Osteoblast (primary cell): ENCODE measurements at places on chromosomes 5 and 9. TPM values are rescaled to one million over a fixed set of nuclear protein-coding genes. Genes with fewer than 3 reads are reported as not detected.

ARHGEF37 gene
- 0.72 and 0.88 TPM in 2 replicates for total RNA-seq

HRH2 gene
- total RNA-seq = 0.36 and 0.59 TPM in 2 replicates

SLC38A9 gene
- total RNA-seq = 42.3 and 50.1 TPM in 2 replicates

FBXO4 gene
- total RNA-seq = 14.5 and 16.2 TPM in 2 replicates

IFNK gene
- total RNA-seq = not detected in 2 replicates

SLC45A2 gene
- 0.36 and 0.59 TPM in 2 replicates for total RNA-seq

FOXD4L6 gene
- total RNA-seq = under 0.01 TPM in 1 of 2 replicates, not detected in the other

C9orf153 gene
- under 0.01 and 0.59 TPM in 2 replicates for total RNA-seq

ARHGAP26 gene
- total RNA-seq = 6.2 and 7.6 TPM in 2 replicates

MORN5 gene
- total RNA-seq = 0.36 TPM in 1 of 2 replicates, not detected in the other

SH3TC2 gene
- total RNA-seq = 0.59 and 0.72 TPM in 2 replicates

DRD1 gene
- under 0.01 TPM in 1 of 2 replicates, not detected in the other for total RNA-seq

CYLC2 gene
- total RNA-seq = not detected in 2 replicates

CEL gene
- under 0.01 TPM in 1 of 2 replicates, not detected in the other for total RNA-seq

ANAPC2 gene
- total RNA-seq = 26.2 and 32.9 TPM in 2 replicates

DNA sequence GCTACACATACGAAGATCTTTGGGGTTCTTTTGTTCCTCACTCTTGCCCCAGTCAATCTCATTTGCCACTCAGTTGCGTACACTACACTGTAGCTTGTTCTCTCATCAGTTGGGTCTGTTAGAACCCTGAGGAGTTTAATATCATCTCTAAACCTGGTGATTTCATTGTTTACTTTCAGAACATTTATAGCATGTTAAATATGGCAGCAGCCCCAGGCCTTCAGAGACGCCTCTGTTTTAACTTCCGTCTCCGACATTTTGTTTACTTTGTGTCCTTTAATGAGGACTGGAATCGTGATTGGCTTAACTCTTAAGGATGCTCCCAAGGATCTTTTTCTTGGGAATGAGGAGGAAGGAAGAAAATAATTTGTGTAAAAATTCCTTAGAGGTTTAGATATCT, 510.1 kb downstream of the NR2F1-AS1 start:
- DNase-seq = no peak

DNA sequence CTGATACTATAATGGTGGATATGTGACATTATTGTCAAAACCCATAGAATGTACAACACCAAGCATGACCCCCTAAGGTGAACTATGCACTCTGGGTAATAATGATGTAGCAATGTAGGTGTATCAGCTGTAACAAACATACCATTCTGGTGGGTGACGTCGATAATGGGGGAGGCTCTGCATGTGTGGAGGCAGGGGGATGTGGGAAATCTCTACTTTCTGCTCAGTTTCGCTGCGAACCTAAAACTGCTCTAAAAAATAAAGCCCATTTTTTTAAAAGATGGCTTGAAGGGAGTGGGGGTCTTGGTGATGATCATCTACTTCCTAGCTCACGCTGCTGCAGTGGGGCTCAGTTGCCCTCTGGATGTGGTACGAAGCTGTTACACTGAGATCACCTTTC, 51.1 kb downstream of the RASGEF1C start:
- DNase-seq = peak; percentile 60

- DNase-seq = peak; percentile 74
Observed at GRCh38 chr9:93064392-93065134, 6.1 kb downstream of the SUSD3 start.

GRCh38 chr9:35771075-35771433, 17.0 kb upstream of the MSMP start:
- no peak for DNase-seq

- peak; percentile 72 for DNase-seq
Observed at GRCh38 chr9:89390068-89390555, 71.8 kb downstream of the SECISBP2 start.

DNA sequence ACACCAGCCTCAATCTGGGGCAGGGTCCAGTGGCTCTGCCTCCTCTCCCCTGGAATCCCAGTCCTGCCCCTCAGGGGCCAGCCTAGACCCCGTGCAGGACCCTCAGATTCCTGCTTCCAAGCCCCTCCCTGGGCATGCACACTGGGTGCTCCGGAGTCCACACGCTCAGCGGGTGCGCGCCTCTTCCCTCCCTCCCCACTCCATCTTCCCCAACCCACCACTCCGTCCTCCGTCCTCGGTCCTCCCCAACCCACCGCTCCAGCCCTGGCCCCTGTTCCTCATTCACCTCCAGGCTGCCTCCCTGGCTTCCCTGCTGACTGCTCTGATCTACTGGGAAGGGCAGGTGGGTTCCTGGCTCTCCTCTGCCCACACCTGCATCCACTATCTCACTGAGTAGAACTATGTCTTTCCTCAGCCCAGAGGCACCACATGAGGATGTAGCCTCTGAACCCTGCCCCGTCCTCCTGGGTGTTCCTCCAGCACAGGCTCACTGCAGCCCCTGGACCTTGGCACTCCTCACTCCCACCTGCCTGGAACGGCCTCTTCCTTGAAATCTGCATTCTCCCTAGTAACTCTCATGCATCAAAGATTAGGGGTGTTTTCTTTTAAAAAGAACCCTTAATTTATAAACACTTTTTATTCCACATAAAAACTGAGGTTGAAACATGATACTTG, 92.8 kb downstream of the CAMSAP1 start:
- peak; percentile 68 for DNase-seq

DNA sequence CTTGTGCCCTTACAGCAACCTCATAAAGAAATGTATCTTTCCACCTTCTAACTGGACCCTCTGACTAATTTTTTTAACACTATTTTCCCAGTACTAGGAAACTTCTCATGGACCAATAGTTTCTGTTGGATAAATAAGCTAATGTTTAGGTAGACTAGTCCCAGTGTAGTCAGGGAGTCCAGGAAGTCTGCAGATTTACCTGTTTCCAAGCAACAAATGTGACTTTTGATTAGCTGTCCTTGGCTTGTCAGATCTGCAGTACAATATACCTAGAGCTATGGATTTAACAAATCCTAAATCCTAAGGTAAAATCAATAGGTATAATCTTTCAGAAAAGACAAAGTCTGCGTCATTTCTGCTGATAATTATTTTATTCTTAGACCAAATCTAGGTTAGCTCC, 55.7 kb downstream of the FAM174A start:
- no peak for DNase-seq

DNA sequence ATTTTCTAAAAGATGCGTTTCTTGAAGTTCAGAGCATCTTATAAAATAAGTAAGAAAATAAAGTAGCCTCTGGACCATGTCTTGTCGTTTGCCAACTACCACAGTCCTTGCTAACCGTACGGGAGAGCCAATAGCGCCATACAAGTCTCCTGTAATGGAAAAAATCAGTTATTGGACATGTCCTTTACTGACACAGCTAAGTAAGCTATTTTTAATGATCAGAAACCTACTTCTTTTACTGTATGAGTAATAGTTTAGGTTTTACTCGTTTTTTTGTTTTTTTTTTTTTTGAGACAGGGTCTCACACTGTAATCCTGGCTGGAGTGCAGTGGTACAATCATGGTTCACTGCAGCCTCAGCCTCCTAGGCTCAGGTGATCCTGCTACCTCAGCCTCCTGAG, 37.7 kb upstream of the RAPGEF6 start:
- no peak for DNase-seq

- DNase-seq = no peak
Observed at GRCh38 chr5:108315829-108316228, 66.1 kb downstream of the FBXL17 start.

GRCh38 chr9:88418025-88418424, 29.8 kb downstream of the SPIN1 start:
- DNase-seq = no peak

DNA sequence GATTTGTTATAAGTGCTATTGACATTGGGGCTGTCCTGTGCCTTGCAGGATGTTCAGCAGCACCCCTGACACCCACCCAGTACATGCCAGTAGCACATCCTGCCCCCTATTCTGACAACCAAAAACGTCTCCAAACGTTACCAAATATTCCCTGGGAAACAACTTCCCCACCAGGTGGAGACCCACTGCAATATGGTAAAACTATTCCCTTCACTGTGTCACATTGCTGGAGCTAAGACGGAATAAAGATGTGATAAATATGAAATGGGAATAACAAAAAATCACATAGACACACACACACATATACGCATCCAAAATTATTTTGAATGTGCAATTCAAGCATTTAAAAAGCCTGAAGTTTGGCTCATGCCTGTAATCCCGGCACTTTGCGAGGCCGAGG, 874.3 kb upstream of the DMAC1 start:
- no peak for DNase-seq

DNA sequence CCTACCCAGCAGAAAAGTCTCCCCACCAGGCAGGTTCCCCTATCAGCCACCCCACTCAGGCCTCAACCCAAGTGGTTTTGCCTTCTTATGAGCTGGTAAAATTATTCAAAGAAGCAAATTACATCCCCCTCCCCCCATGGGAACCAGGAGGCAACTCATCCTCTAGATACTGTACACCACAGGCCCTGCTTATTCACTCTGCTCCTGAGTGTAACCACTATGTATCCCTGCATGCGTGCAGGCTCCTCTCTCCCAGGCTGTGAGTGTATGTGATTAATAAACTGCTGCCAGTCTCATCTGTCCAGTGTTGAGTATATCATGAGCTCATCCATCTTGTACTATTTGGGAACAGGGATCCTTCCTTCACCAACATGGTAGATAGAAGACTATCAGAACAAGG, 8.6 kb downstream of the KCTD16 start:
- DNase-seq = no peak

- DNase-seq = no peak
Observed at GRCh38 chr5:134975078-134975715, 7.5 kb downstream of the CATSPER3 start.

- DNase-seq = no peak
Observed at GRCh38 chr5:40649463-40650030, 30.2 kb upstream of the PTGER4 start.

DNA sequence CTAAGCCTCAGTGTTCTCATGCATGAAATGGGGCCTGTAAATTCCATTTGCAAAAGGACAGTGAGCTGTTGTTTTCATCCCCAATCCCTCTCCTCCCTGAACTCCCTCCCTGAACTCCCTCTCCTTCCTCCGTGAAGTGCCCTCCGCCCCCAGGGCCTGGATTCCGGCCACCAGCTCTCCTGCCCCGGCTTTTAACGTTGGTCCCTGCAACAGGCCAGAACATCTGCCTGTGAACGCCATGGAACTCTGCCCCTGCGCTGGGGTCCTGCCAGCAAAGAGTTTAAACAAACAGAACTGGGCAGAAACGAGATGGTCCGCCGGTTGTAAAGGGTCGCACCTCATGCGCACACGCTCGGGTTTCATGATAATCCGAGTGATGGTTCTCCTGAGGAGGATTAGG, 62.4 kb downstream of the SMIM23 start:
- DNase-seq = peak; percentile 26

DNA sequence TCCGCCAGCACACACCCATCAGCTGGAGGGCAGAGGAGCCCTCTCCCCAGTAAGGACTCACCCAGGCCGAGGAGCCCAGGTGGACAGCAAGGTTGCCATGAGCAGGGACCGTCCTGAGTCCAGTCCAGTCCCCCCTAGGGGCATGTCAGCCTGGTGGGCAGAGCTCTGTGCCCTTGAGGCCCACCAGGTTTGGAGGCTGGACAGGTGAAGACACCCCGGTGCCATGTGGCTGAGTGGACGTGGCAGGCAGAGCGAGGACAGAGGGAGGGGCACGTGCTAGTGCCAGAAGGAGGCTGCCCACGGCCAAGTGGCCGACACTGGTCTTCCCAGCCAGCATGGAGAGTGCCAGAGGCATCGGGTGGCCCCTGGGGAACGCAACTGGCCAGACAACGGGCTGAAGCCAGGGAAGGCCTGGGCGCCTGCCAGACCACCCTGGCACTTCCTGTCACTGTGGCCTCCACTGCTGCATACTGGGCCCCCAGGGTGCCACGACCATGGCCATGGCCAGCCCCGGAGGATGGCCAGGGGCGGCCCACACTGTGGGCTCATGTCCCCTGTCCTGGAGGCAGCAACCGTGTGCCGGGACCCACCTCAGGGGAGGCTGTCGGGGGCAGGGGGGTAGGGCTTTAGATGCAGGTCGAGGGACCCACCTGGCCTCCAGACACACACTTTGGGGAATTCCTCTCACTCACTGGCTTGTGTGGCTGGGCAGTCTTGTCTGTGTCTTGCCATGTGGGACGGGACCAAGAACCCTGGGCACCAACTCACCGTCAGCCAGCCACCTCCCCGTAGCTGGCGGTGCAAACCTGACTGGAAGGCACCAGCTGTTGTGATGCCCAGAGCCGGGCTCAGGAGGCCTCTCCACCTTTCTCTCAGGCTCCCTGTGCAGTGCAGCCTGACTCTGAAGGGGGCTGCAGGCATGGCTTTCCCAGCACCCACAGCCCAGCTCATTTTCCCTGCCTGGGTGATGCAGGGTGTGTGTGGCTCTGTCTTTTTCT, 42.3 kb upstream of the LPCAT1 start:
- DNase-seq = peak; percentile 64

GRCh38 chr9:108655818-108656217, 200.0 kb downstream of the ACTL7B start:
- no peak for DNase-seq

GRCh38 chr9:93187047-93187446, 3.1 kb downstream of the WNK2 start:
- DNase-seq = peak; percentile 84

GRCh38 chr5:67215519-67216471, 19.2 kb upstream of the CD180 start:
- DNase-seq = peak; percentile 75

- DNase-seq = no peak
Observed at GRCh38 chr5:157479612-157480510, 19.8 kb downstream of the NIPAL4 start.

- DNase-seq = peak; percentile 77
Observed at GRCh38 chr5:178241688-178242231, 9.2 kb upstream of the PHYKPL start.

DNA sequence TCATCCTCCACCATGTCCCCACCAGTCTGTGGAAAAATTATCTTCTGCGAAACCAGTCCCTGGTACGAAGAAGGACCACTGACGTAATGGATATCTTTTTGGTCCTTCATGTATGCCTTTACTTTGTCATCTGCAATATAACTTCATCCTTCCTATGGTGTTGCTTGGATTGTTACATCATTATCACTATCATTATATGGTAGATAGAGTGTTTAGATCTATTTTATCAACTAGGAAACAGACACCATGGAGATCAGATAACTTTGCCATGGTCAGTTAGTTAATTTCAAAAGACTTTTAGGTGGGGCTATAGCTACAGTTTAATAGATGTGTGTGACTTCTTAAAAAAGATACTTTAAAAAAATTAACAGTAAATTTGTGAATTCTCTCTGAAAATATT, 23.8 kb upstream of the CAMLG start:
- DNase-seq = no peak

GRCh38 chr9:100129772-100130171, 30.7 kb downstream of the INVS start:
- no peak for DNase-seq

DNA sequence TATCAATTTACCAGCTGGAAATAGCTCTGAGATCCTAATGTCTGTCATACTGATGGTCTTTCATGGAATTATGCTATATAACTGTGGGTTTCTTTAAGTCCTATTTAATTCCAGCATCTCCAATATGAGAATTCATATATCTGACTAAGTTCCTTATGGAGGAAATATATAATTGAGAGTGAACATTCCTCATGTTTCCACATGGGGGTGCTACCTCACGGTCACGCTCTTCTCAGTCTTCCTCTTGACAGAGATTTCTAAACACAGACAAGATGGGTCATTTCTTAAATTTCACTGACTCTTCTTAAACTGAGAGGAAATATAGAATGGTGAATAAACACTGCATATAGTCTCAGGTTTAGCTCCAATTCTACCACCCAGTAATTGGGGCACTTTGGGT, 212.1 kb downstream of the SLF1 start:
- no peak for DNase-seq
